ENCODE measurements at places on chromosomes 12 and 14.

DNA sequence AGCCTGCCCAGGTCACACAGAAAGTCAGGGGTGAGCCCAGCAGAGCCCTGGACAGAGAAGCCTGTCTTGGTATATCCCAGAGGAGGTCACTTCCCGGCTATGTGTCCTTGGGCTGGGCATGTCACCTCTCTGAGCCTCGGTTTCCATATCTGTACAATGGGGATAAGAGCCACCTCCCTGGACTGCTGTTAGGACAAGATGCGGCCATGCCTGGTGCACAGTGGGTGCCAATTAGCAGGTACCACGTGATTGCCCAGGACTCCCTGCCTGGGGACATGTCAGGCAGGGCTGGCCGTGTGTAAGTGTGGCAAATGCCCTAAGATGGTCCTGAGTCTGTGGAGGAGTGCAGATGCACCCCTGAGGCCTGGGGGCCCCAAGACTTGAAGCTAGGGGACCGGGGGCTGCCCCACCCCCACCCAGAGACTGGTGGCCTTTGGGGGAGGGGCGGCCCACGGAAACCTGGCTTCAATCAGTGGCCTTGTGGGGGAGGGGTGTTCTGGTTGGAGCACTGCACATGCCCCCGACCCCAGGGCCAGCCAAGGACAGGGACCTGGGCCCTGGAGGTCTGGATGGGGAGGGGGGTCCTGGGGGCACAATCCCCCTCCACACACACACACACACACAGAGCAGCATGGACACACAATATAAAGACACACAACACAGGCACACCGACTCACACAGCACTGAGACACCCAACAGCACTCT, 878 bp downstream of the TMEM119 start:
- no peak for DNase-seq

GRCh38 chr12:58916921-58917511, 3.3 kb downstream of the LRIG3 start:
- DNase-seq = no peak

- DNase-seq = no peak
Measured at GRCh38 chr14:83309833-83310232, 1776.2 kb upstream of the SEL1L start.

DNA sequence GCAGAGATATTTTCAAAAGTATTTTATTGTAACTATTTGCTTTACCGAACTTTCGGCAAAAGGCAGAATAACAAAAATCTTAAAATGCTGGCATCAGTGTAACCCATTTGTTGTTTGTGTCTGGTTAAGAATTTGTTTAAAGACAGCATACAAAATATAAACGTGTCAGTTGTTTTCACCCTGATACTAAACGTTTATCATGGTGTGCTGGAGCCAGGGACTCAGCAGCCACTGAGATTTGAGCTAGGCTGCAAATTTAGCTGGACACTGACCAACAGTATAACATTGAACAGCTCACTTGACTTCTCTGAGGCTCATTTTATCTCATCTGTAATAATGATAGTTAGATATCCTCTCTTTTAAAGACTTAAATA, 183.7 kb downstream of the TMTC3 start:
- no peak for DNase-seq

- DNase-seq = no peak
Measured at GRCh38 chr12:87920139-87920538, 109.1 kb downstream of the C12orf50 start.

DNA sequence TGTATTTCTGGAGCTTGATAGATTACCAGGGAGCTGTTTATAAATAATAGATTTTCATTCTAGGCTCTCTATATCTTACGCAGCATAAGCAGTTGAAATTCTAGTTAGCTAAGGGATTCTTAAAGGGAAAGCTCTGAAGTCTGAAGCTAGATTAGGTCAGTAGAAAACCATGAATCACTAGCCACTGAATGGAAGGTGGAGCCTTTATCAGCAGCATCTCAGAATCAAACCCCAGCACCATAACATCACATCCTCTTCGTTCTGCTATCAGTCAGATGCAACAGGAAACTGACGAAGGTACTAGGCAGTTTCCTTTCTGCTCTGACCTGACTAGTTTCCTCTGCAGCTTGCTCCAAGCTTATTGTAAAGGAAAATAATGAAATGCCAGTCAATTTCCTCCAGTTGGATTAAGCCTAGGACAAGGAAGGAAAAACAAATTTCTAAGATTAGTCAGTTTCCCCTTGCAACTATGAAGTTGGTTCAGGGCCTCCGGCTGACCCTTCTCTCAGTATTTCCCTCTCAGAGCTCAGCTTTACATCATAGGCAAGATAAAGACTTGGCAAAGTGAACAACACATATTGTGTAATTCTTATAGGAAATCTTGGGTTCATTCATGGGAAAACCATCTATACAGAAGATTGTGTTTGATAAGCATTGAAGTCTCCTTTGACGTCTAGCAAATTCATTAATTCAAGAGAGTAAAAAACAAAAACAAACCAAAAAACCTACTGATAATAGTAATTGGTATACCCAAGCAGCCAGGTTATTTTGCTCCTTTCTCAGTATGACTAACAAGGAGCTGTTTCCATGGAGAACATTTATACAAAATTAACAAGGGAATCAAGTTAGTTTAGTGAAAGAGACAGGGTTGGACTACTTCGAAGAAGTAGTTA, 43.4 kb upstream of the CFAP54 start:
- DNase-seq = no peak

DNA sequence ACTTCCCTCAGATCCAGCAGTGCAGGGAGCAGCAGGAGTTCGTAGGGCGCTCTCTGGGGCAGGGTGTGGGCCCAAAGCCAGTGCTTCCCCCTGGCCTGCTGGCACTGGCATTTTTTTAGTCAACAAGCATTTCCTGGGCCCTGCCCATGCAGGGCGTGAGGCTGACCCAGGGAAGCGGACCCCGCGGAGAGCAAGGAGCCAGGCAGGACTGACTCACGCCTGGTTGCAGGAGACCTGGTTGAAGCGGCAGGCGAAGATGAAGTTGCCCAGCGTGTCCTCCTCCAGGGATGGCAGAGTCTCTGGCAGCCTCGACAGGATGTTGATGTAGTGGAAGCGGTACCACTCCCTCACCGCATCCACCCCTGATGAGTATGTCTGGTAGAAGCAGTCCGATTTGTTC, 13.5 kb downstream of the SCNN1A start:
- no peak for DNase-seq

GRCh38 chr12:66430106-66430505, 127.8 kb downstream of the HELB start:
- no peak for DNase-seq

DNA sequence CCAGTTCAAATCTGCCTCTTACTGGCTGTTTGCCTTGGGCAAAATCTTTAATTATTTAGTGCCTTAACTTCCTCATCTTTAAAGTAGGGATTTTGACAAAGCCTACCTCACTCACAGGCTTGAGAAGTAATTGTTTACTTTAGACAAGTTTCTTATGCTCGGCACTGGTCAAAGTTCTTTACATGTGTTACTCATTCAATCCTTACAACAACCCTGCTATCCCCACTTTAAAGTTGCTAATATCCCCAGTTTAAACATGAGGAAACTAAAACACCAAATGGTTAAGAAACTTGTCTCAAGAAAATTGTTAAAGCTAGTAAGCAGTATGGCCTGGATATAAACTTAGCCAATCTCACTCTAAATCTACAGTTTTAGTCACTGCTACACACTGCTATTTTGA, 204.0 kb upstream of the AVPR1A start:
- DNase-seq = no peak

DNA sequence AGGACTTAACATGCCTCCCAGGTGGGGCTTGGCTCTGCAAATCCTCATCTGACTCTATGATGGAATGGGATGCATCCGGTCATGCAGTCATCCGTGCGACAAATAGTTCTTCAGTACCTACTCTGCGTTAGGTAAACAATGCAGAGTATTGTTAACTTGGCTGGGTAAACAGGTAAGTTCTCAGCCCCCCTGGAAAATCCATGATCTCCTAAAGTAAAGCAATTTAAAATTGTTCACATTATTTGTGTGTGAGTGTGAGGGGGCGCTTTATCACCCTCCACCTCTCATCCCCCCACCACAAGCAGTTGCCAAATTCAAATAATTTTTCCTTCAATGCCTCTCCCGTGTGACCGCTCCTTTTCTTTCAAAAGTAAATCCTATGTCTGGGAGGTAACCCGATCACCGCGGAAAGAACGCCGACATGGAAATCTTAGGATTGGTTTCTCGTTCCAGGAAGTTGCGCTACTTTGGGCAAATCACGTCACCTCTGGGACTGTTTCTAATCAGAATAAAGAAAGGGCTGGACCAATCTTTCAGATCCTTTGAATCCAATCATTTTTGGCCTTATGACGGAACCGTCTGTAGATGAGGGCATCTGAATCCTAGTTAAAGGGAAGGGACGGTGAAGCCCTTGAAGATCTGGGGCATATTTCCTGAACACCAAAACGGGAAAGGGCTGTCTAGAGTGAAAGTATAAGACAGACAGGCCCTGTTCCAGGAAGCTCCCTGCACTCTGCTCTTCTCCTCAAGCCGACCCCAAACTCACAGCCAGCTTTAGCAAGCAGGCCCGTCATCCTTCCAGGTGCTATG, 44.0 kb upstream of the SINHCAF start:
- DNase-seq = no peak

DNA sequence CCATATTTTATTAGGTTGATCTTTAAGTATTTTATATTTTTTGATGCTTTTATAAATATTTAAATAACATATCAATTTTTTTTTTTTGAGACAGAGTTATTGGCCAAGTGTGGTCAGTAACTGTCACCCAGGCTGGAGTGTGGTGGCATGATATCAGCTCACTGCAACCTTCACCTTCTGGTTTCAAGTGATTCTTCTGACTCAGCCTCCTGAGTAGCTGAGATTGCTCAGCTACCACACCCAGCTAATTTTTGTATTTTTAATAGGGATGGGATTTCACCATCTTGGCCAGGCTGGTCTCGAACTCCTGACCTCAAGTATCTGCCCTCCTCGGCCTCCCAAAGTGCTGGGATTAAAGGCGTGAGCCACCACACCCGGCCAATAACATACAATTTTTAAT, 71.1 kb downstream of the FUT8 start:
- DNase-seq = no peak

- no peak for DNase-seq
Measured at GRCh38 chr12:1126091-1126490, 135.1 kb downstream of the ERC1 start.

DNA sequence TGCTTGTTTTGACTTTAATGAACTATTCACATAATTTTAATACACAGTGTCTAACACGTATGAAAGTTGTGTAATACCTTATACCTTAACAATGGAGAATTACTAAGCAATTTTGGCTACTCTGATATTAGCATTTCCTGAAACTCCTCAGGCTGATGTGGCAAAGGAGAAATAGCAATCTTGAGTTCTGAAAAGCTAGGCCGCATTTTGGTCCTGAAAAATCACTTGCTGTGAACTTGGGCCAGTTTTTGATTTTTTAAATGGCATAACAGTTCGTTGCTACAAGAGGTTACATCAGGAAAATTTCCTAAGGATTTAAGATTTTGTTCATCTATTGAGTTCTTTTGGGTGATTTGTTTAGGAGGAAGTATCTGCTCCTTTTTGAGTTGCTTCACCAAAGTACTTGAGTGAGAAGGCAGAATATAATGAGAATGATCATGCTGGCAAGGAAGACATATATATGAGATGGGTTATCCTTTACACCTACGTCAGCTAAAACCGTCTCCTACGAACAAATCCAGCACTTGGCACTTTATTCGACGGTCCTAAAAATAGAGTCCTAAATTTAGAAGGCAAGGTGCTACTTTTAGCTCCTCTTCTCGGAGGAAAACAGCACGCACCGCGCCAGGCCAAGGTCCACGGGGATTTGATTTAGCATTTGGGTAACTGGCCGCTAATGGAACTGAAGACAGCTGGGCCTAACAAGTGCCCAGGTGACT, 32.2 kb downstream of the MIA2 start:
- peak; percentile 0 for DNase-seq

GRCh38 chr14:103137689-103138300, 14.5 kb downstream of the TNFAIP2 start:
- no peak for DNase-seq

- DNase-seq = no peak
Measured at GRCh38 chr12:5124401-5124800, 80.7 kb downstream of the KCNA5 start.

- DNase-seq = no peak
Measured at GRCh38 chr12:86663716-86664115, 407.5 kb upstream of the MGAT4C start.

- no peak for DNase-seq
Measured at GRCh38 chr14:52352061-52352491, 38.0 kb downstream of the PTGER2 start.

DNA sequence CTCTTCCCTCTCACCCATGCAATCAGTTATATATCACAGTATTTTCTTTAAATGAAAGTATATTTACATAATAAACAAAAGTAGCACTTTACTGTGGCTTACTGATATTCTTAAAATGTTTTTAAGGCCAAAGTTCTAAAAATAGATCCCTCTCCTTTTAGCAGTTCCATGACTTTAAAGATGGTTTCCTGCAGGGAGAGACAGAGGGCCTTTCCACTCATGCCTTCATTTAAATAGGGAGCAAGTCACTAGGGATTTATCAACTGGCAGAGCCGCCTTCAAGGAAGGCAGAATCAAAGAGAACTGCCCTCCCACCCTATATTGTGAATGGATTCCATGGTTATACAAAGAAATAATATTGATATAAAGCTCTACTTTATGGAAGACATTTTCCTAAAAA, 55.5 kb downstream of the DUSP16 start:
- DNase-seq = no peak

- DNase-seq = no peak
Measured at GRCh38 chr12:50246873-50247612, 36.3 kb downstream of the LIMA1 start.

DNA sequence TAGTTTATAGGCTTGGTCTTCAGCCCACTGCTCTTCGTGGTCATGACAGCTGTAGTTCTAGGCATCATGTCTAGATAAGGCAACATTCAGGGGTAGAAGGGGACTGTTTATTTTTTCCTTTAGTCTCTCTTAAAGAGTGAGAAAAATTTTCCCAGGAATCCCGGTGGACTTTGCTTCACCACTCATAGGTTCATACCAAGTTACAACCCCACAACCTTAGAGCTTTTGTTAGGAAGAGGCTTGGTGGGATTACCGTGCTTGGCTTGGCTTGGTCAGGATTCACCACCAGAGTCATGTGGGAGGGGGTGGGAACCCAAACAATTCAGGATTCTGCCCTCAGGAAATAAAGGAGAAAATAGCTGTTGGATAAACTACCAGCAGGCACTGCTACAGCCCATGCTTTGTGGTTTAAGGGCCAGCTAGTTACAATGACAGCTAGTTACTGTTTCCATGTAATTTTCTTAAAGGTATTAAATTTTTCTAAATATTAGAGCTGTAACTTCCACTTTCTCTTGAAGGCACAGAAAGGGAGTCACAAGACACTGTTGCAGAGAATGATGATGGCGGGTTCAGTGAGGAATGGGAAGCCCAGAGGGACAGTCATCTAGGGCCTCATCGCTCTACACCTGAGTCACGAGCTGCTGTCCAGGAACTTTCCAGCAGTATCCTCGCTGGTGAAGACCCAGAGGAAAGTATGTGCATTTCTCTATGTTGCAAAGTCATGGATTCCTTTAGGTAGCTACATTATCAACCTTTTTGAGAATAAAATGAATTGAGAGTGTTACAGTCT, 25.9 kb upstream of the PAPLN start:
- no peak for DNase-seq
